ENCODE measurements at places on chromosomes 5 and 9.

DNA sequence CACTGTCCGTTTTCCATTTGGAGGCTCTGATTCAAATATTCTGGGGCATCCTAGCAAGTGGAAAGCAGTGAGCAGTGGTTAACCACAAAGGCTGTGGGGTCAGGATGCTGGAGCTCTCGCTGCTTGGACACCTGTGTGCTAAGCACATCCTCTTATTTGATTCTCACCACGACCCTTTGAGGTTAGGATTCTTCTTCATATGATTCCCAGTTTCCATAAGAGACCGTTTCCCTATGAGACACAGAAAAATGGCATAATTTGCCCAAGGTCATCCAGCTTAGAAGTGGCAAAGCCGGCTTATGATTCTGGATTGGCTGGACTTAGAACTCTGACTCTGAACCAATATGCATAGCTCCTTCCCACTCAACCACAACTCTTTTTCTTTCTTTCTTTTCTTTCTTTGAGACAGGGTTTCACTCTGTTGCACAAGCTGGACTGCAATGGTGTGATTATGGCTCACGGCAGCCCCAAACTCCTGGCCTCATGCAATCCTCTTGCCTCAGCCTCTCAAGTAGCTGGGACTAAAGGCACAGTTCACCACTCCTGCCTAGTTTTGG is 207.7 kb downstream of the TTLL11 start:
- no peak for DNase-seq

DNA sequence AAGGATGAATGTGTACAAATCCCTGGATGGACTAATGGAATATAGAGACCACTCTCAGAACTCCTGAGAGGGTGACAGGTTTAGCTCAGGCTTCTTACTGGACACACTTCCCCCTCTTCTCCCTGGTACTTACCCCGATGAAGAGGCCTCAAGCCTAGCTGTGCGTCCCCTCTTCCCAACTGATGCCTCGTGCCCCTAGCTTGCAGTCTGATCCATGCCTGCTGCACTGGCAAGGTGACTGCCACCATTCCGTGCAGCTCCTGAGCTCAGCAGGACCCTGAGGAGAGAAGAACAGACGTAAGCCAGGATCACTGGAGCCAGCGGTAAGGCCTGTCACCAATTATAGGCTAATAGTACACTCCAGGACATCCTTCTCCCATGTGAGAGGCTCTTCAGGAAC is 5.5 kb upstream of the STOML2 start:
- no peak for DNase-seq

- no peak for DNase-seq
Observed at GRCh38 chr5:88889189-88890069, 6.4 kb upstream of the MEF2C start.

- DNase-seq: no peak
Observed at GRCh38 chr9:85444243-85444642, 297.5 kb downstream of the AGTPBP1 start.

GRCh38 chr5:115418788-115419187 is 122.3 kb upstream of the CCDC112 start:
- DNase-seq: no peak

- DNase-seq: peak; percentile 15
Observed at GRCh38 chr9:68437785-68438184, 81.4 kb downstream of the PGM5 start.

Data from thoracic aorta (tissue), 2 donors.